ENCODE measurements at places on chromosomes 1 and 21.

- H3K4me3 ChIP-seq, result no peak overlapping the region
- DNase-seq, result no peak
- H3K4me1 ChIP-seq, result no peaks in the 10 kb centered on the region
Observed at GRCh38 chr1:50183378-50184133, 74.8 kb downstream of the ELAVL4 start.

DNA sequence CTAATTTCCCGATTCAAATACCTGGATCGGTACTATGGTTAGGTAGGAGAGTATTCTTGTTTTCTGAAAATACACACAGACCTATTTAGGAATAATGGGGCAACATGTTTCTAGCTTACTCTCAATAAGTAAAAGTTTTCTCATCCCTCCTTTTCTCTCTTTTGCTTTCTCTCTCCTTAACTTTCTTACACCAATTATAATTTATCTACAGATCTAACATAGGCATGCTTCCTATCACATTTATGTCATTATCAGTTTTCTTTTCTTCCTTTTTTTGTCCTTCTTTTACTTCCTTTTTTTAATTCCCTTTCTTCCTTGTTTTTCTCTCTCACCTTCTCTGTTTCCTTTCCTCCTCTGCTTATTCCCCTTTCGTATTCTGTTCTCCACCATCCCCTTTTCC, 20.3 kb downstream of the SNX7 start:
- no peak overlapping the region for H3K4me3 ChIP-seq
- H3K27ac ChIP-seq, result no peak overlapping the region

GRCh38 chr21:45292399-45293219, 4.9 kb upstream of the POFUT2 start:
- peaks cover 5% of the 10 kb centered on the region for H3K4me1 ChIP-seq
- H3K27ac ChIP-seq, result peak overlapping the region; percentile 98
- peaks cover 22% of the 10 kb centered on the region for H3K36me3 ChIP-seq
- DNase-seq, result peak; percentile 73

- no peaks in the 10 kb centered on the region for H3K27me3 ChIP-seq
- H3K27ac ChIP-seq, result no peak overlapping the region
- no peak overlapping the region for H3K4me3 ChIP-seq
- no peaks in the 10 kb centered on the region for H3K4me1 ChIP-seq
Observed at GRCh38 chr1:158801396-158801795, 20.4 kb upstream of the OR6N2 start.

GRCh38 chr1:180540697-180541594, 17.8 kb upstream of the OVAAL start:
- H3K4me3 ChIP-seq, result no peak overlapping the region
- no peak for DNase-seq
- no peaks in the 10 kb centered on the region for H3K4me1 ChIP-seq
- H3K27me3 ChIP-seq, result no peaks in the 10 kb centered on the region

GRCh38 chr1:7385471-7386225, 385.4 kb upstream of the VAMP3 start:
- H3K27me3 ChIP-seq, result no peaks in the 10 kb centered on the region
- H3K4me1 ChIP-seq, result no peaks in the 10 kb centered on the region
- DNase-seq, result no peak
- H3K36me3 ChIP-seq, result no peaks in the 10 kb centered on the region
- H3K4me3 ChIP-seq, result no peak overlapping the region

- peaks cover 32% of the 10 kb centered on the region for H3K4me1 ChIP-seq
- peak overlapping the region; percentile 5 for H3K4me3 ChIP-seq
- peak overlapping the region; percentile 95 for H3K27ac ChIP-seq
- no peaks in the 10 kb centered on the region for H3K27me3 ChIP-seq
Observed at GRCh38 chr1:62691062-62691844, 3.1 kb upstream of the DOCK7 start.

DNA sequence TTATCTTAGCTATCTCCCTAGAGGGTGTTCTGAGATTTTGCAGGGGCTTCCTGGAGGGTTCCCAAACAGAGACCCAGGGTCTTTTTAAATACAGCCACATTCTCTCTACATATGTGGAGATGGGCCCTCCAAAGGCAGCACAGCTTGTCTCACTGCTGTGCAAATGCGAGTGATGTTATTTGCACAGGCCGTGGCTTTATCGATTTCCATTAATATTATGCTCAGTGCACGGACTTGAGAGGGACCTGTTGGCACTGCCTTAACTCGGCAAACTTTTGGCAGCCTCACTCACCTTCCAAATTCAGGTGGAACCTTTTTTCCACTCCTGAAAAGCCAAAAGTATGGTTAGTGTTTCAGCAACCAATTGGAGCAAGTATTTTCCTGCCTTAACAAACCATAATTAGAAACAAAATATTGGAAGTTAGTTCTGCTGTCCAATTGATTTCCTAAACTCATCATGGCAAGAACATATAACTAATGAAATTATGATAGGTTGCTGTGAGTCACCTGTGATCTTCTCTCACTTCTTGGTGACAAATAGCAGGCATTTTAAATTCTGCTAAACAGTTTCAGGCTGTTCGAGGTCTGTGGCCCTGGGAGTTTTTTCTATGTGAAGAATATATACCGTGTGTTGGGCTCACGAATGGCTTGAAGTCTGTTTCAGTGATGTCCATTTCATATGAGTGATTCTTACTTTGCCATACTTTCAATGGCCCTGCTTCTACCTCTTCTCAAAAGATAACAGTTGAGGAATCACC, 10.9 kb downstream of the LHX9 start:
- peaks cover 39% of the 10 kb centered on the region for H3K27me3 ChIP-seq
- H3K4me1 ChIP-seq, result no peaks in the 10 kb centered on the region
- no peak for DNase-seq
- H3K27ac ChIP-seq, result no peak overlapping the region

- DNase-seq, result no peak
- H3K27me3 ChIP-seq, result no peaks in the 10 kb centered on the region
- no peak overlapping the region for H3K27ac ChIP-seq
Observed at GRCh38 chr1:221429264-221429663, 312.6 kb downstream of the DUSP10 start.

- no peaks in the 10 kb centered on the region for H3K27me3 ChIP-seq
- H3K4me3 ChIP-seq, result no peak overlapping the region
- H3K36me3 ChIP-seq, result no peaks in the 10 kb centered on the region
- DNase-seq, result no peak
- no peak overlapping the region for H3K27ac ChIP-seq
- H3K4me1 ChIP-seq, result no peaks in the 10 kb centered on the region
Observed at GRCh38 chr1:70499695-70500094, 88.6 kb downstream of the CTH start.

GRCh38 chr1:23555270-23555985, 3.9 kb downstream of the ID3 start:
- DNase-seq, result no peak
- H3K4me1 ChIP-seq, result peaks cover 46% of the 10 kb centered on the region
- no peaks in the 10 kb centered on the region for H3K27me3 ChIP-seq
- H3K27ac ChIP-seq, result peak overlapping the region; percentile 97

GRCh38 chr1:8516278-8516777, 198.4 kb downstream of the SLC45A1 start:
- no peak overlapping the region for H3K4me3 ChIP-seq
- no peak overlapping the region for H3K27ac ChIP-seq
- no peaks in the 10 kb centered on the region for H3K36me3 ChIP-seq

- peak; percentile 4 for DNase-seq
- H3K27ac ChIP-seq, result no peak overlapping the region
Observed at GRCh38 chr1:48955774-48956173, 179.1 kb upstream of the BEND5 start.

DNA sequence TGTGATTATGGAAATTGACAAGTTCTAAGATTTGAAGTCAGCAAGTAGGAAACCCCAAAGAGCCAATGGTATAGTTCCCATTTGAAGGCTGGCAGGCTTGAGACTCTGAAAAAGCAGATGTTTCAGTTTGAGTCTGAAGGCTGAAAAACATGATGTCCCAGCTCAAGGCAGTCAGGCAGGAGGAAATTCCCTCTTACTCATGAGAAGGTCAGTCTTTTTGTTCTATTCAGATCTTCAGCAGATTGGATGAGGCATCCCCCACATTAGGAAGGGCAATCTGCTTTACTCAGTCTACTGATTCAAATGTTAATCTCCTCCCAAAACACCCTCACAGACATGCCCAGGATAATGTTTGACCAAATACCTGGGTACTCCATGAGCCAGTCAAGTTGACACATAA, 372.5 kb upstream of the ST6GALNAC5 start:
- no peaks in the 10 kb centered on the region for H3K36me3 ChIP-seq
- DNase-seq, result no peak
- no peaks in the 10 kb centered on the region for H3K4me1 ChIP-seq
- no peak overlapping the region for H3K4me3 ChIP-seq
- H3K27ac ChIP-seq, result no peak overlapping the region
- no peaks in the 10 kb centered on the region for H3K27me3 ChIP-seq

- H3K27me3 ChIP-seq, result peaks cover 5% of the 10 kb centered on the region
- no peaks in the 10 kb centered on the region for H3K4me1 ChIP-seq
- DNase-seq, result no peak
- no peak overlapping the region for H3K4me3 ChIP-seq
- H3K36me3 ChIP-seq, result no peaks in the 10 kb centered on the region
Observed at GRCh38 chr1:41626146-41626545, 141.7 kb upstream of the EDN2 start.

- no peak for DNase-seq
- no peak overlapping the region for H3K27ac ChIP-seq
- no peaks in the 10 kb centered on the region for H3K4me1 ChIP-seq
- no peaks in the 10 kb centered on the region for H3K27me3 ChIP-seq
- H3K36me3 ChIP-seq, result peaks cover 9% of the 10 kb centered on the region
- H3K4me3 ChIP-seq, result no peak overlapping the region
Observed at GRCh38 chr1:61812916-61813315, 70.6 kb downstream of the PATJ start.
